ENCODE measurements at places on chromosomes 2 and 18.

DNA sequence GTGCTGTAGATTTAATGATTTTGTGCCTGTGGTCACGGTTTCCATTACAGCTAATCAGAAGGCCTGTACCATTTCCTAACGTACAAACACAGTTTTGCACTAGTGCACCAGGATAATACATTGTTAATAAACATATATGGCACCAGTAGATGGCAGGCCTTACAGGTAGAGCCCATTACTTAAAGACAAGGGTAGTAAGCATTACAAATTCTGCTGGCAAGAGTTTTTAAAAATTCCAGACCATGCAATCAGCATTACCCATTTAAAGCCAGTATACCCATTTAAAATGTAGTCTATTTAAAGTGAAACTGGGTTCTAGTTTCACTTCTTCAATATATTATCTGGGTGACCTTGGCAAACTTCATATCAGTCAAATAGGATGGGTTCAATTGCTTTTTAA is 224.2 kb downstream of the NUP35 start:
- DNase-seq = no peak

DNA sequence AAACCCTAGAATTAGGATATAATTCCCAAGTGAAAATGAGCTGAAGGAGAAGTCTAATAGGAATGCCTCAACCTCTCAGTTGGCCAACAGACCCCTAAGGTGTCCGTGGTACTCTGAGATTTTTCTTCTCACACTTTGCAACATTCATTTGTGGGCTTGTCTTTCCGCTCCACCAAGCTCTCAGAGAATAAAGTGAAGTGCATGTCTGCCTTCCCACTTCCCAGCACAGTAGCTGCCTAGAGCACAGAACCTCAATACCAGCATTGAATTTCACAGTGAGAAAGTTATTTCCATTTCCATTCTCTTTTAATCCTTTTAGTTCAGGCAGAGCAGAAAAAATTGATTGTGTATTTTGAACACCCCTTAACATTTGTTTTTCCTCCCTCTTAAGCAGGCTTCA is 451.8 kb downstream of the TGIF1 start:
- DNase-seq = no peak

GRCh38 chr2:59798687-59799232 is 754.7 kb downstream of the BCL11A start:
- DNase-seq = no peak

- DNase-seq = no peak
These were observed 8.1 kb downstream of the MRPS5 start for GRCh38 chr2:95113464-95113863.

- no peak for DNase-seq
These were observed 39.6 kb upstream of the PGAP1 start for GRCh38 chr2:196966061-196966460.

GRCh38 chr2:119693567-119693966 is 14.6 kb downstream of the TMEM177 start:
- DNase-seq = no peak

- DNase-seq = no peak
These were observed at the start of gene INHBB for GRCh38 chr2:120346026-120346666. Gene INHBB (plus strand): TSS chr2:120346136. CDS start chr2:120346189, 53 bp downstream.
